ENCODE measurements at places on chromosomes 2 and 18.

GRCh38 chr2:231138699-231139098 lies 13.9 kb upstream of the HTR2B start:
- DNase-seq = no peak

- DNase-seq = no peak
Measured at GRCh38 chr2:74682501-74682900, 28.5 kb downstream of the SEMA4F start.

- DNase-seq = no peak
Measured at GRCh38 chr2:111978452-111979170, 76.5 kb upstream of the TMEM87B start.

DNA sequence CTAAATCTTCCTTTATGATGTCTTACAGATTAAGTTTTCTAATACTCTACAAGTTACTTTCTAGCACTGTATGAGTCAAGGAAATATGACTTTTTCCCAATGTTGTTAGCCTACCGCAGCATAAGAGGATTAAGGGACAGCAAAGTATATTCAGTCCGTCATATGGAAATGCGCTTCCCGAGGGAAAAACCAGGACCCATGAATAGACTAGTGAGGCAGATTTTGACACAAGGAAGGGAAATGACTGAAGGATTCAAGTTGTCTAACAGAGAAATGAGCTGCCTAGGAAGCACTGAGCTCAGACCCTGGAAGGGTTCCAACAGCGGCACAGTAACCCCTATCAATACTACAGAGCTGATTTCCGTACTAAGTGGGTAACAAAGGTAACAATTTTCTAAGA lies 12.0 kb downstream of the SEPTIN10 start:
- no peak for DNase-seq

DNA sequence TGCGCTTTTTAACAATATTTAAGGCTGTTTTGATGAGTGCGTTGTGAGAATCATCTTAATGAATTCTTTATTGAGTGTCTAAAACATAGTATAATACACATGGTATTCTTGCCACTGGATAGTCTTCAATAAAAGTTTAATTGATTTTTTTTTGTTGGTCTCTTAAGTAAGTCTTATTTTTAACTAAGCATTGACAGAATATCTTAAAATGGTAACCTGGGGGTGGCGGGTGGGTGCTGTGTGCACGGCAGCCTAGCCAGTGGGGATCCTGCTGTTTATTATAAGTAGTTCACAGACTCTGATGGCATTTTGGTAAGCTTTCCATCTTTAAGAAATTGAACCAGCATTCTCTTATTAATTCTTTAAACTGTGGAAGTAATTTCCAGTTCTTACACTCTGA lies 6.0 kb downstream of the SOX11 start:
- DNase-seq = no peak
